Uterus (tissue), 4 donors: ENCODE measurements at places on chromosomes 1 and 21. TPM values are rescaled to one million over a fixed set of nuclear protein-coding genes. Genes with fewer than 3 reads are reported as not detected.

- DNase-seq, result no peak
These were observed 424 bp upstream of the PCNX2 start for GRCh38 chr1:233295975-233296322.

DNA sequence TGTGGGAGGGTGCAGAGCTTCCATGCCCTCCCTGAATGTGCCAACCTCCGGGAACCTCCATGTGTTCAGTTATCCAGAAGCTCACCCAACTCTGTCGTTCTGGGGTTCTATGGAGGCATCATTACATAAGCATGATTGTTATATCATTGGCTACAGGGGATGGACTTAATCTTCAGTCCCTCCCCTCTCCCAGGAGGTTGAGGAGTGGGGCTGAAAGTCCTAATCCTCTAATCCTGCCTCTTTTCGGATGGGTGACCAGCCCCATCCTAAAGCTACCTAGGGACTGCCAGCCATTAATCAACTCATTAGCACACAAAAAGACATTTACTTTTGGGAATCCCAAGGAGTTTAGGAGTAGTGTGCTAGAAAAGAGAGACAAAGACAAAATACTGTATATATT lies 32.0 kb upstream of the PSEN2 start:
- DNase-seq, result no peak

- no peak for DNase-seq
These were observed 49.7 kb downstream of the RYR2 start for GRCh38 chr1:237091691-237092090.

DNA sequence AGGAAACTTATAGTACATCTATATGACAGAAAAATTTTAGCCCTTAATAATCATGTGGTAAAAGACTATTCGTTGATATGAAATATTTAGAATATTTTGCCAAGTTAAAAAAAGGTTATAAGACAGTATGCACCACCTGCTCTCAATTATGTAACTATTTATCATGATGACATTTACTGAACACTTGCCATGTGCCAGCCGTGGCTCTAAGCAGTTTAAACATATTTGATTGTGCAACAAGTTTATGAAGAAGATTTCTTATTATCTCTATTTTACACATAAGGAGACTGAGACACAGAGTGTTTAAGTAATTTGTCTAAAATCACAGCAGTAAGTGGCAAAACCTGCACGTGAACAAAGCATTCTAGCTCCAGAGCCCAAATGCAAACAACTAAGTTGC lies 199.3 kb upstream of the JUN start:
- no peak for DNase-seq

GRCh38 chr1:203267912-203268311 lies 37.4 kb upstream of the BTG2 start:
- DNase-seq, result peak; percentile 18

DNA sequence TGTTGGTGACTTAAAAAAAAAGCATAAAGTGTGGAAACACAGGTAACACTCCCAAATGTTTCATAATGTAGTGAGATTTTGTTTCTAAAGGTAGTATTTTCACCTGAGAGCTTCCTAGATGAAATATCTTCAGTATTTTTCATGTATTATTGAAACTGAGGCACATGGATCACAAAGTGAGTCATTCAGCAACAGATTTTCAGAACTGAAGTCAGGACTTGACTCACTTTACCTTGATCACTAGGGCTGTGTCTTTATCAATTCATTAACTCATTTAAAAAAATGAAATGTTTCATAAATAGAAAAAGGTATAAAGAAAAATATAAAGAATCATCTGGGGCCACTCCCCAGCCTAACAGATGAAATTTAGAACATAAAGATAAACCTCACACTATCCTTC lies 66.5 kb upstream of the RCC1 start:
- no peak for DNase-seq

- DNase-seq, result no peak
These were observed 104.8 kb upstream of the CASZ1 start for GRCh38 chr1:10901091-10901890.

DNA sequence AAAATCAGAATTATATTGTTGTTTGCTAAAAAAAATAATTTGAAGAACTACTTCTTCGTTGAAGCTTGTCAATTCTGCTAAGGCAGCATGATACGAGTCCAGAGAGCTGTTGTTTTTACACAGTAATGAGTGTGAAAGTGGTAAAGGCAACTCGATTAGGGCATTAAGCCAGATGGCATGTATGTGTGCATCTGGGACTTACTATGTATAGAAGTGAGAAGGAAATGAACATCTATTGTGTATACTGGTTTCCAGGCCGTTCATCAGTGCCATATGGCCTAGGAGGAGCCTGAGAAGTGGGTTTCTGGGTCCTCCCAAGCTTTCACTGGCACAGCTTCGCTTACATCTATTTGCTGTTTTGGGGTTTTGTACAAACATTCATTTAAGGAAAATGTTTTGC lies 5.7 kb downstream of the CTPS1 start:
- DNase-seq, result no peak

- DNase-seq, result no peak
These were observed 1.9 kb downstream of the SLC16A1 start for GRCh38 chr1:112954017-112954650.

- DNase-seq, result no peak
These were observed 74.1 kb upstream of the CD34 start for GRCh38 chr1:207984831-207985572.

GRCh38 chr1:115976062-115976920 lies at the start of gene SLC22A15:
TSS of gene SLC22A15 (plus strand) at chr1:115976513. CDS start at chr1:115976628, 115 bp downstream.
- peak; percentile 29 for DNase-seq

GRCh38 chr1:150389650-150390049 lies 25.7 kb downstream of the RPRD2 start:
- no peak for DNase-seq

The PRAMEF5 gene
- not detected for total RNA-seq

The FMO5 gene
- 3.9 TPM for total RNA-seq

The OPN3 gene
- total RNA-seq, result 5.5 TPM

The KRTAP7-1 gene
- total RNA-seq, result not detected

The S100A7 gene
- 3.5 TPM for total RNA-seq

The OR10J1 gene
- not detected for total RNA-seq

The IGSF5 gene
- total RNA-seq, result 1.0 TPM

The PRKAA2 gene
- total RNA-seq, result 5.0 TPM

The PPM1J gene
- total RNA-seq, result 0.90 TPM
